ENCODE measurements at places on chromosomes 7 and 10.
A peak's percentile ranks its signal among the peaks of the same experiment; 100 is the strongest.

GRCh38 chr7:23811540-23811939, 101.5 kb downstream of the STK31 start:
- DNase-seq: no peak

DNA sequence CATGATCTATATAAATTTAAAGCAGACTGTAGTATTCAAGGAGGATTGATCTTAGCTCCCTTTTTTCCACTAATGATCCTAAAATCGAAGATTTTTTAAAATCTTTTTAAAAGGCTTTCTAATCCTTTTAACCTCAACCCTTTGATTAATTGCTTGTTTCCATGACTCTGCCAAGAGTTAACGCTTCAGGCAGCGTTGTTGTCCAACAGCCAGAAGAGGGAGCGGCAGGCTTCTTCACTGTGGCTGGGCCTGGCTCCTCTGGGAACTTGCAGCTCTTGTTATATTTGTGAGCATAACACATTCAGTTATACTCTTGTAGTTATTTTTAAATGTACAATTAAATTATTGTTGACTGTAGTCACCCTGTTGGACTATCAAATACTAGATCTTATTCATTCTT, 26.3 kb downstream of the CRCP start:
- DNase-seq: peak; percentile 56

DNA sequence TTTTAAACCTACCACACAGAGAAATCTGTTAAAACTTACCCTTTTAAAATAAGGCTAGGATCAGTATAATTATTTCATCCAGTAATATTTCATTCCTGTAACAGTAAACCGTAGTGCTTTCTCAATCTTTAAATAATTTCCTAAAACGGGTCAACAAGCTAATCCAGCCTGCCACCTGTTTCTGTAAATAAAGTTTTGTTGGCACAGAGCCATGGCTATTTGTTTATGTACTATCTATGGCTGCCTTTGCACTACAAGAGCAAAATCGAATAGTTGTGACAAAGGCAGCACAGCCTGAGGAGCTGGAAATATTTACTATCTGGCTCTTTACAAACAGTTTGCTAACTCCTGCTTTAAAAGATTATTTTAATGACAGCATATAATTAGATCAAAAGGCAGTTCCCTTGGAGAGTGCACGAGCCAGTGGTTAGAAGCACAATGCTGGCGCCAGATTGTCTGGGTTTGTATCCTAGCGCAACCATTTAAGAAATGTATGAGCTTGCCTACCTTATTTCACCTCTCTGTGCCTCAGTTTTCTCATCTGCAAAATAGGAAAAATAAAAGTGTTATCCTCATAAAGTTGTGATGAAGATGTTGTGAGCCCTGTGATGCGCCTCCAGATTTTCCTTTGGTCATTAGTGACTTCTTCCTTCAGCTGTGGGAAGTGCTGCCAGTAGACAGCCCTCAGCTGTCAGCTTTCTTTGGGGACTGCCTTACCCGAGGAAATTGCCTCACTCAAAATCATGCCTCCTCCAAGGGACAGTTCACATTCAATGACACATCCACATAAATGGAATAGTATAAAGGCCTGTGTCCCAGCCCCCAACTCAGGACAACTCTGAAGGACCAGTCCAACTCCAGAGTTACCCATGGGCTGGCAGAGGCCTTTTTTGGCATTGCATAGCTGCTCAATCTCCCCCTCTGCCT, 11.8 kb upstream of the MIOS start:
- no peak for DNase-seq

- DNase-seq: no peak
Observed at GRCh38 chr10:1130226-1130625, 74.0 kb downstream of the WDR37 start.

- no peak for DNase-seq
Observed at GRCh38 chr7:50937727-50938126, 155.0 kb upstream of the GRB10 start.

DNA sequence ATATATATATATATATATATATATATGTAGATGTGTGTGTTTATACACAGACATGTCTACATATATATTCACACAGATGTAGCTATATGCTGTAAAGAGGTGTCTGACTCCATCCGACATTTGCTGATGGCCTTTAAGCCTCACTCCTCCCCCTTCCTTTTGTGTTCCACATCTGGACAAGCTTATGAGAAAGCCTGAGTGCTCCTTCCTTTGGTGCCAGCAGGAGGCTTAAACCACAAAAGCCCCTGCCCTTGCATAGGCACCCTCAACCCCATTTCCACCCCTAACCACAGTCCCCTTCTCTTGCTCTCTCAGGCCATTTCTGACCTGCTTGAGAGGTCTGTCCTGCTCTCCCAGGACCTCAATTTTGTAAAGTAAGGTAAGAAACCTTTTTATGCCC, 98.7 kb downstream of the SVOPL start:
- DNase-seq: no peak

DNA sequence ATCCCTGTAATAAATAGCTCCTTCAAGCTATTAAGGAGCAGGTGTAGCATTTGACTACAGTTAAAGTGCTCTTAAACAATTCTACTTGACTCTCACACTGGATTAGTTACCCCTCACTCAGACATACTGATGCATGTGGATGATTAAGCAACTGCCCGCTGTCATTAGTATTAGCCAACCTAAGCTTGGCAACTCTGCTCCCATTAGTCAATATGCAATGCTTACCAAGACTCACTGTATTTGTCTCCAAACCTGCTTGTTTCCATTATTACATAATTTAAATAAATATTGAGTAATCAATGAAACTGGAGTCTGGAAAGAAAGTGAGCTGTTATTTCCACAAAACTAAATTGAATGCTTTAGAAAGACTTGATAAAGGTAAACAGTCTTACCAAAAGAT, 144.0 kb upstream of the ASAH2 start:
- DNase-seq: no peak

- DNase-seq: peak; percentile 32
Observed at GRCh38 chr7:3482147-3482921, 181.3 kb downstream of the SDK1 start.

DNA sequence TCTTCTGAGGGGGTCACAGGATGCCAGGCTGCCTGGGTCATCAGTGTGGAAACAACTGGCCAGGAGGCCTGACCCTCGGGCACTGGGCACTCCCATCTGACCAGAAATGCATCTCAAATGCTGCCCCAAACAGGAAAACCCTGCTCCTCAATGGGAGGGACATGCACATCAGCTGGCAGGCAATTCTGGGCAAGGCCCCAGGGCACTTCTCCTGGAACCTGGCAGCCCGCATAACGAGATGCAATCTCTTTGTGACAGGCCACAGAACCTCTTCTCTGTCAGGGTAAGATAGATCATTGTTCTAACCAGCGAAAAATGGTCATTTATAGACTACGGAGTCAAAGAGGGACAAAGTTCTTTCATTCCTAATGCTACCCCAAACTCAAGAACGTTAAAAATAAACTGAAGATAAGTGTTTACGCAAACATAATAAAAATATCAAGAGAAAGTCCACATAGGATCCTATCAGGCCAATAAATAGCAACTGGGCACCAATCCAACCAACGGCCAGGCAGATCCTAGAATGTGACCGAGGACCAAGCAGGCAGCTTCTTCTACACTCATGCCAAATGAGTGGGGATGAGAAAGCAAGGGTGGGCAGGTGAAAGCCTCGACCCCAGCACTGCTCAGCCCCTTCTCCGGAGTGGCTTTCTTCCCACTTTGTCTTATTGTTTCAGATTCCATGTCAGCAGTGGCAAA, 212.3 kb downstream of the TCERG1L start:
- no peak for DNase-seq

- DNase-seq: no peak
Observed at GRCh38 chr7:21543528-21544302, 876 bp downstream of the DNAH11 start.

DNA sequence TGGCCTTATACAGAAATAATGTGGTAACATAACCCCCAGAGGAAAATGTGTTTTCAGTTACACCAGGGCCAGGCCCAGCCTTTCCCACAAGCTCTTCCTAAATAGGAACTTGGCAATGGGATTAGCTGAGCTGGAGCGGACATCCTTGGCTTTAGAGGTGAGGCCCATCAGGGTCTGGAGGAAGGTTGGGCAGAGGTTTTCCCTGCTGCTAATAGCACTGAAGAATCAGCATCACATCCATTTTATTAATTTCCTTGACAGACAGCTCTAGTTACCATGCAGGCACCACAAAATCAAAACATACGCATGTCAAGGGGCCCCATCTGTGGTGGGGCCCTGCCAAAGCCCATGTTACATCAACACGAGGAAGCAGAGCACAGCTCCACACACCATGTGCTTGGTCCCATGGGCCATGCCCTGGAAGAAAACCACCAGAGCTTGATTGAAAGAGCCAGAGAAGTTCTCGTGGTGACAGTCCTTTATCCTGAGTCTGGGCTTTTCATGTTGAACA, 566.6 kb downstream of the KCNMA1 start:
- DNase-seq: no peak

- no peak for DNase-seq
Observed at GRCh38 chr7:137658190-137658900, 188.4 kb downstream of the DGKI start.

DNA sequence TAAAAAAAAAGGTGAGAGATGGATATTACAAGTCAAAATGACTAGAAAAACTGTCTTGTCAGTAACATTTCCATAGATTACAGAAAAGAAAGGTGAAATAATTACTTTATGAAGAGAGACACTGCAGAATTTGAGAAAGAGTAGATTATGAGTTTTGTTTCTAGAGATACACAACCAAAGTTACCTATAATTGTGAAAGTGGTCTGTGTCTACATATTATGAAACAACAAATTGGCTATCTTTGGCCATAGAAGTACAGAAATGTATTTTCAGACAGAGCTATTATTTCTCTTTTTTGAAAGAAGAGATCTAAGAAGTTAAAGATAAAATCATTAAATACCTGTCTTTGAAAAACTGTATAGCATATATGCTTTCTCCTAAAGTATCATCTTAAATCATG, 30.1 kb downstream of the KCND2 start:
- no peak for DNase-seq

- no peak for DNase-seq
Observed at GRCh38 chr10:79488870-79489269, 23.5 kb upstream of the EIF5AL1 start.

DNA sequence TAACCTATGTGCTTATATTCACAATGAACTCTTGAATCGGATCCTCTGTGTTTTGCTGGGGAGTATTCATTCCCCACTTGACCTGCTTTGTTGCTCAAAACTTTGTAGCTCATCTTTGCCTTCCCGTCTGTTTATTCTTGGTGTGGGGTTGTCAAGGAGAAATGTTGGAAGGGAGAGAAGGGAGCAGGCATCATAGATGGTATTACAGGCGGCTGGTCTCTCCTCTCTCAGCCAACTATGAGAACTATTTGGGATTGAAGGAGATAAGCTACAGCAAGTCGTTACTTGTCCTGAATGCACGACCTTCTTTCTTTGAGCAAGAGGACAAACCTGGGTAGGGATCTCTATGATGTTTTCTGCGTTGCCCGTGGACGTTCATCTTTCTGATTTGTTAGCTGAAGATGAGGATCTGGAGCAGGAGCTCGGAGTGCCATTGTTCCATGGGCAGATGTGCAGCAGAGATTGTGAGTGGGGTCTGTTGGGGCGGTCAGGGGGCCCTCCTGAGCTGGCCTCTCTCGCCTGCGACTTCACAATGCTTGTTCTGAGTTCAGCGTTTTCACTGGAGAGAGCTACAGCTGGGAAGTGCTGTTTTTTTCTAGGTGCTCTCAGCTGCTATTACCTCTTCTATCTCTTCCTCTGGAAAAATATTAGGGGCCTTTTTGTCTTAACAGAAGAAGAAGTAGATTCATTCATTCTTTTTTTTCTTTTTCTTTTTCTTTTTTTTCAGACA, 126.9 kb upstream of the KLF6 start:
- DNase-seq: no peak

GRCh38 chr10:26881600-26882331, 21.0 kb upstream of the ABI1 start:
- DNase-seq: no peak

DNA sequence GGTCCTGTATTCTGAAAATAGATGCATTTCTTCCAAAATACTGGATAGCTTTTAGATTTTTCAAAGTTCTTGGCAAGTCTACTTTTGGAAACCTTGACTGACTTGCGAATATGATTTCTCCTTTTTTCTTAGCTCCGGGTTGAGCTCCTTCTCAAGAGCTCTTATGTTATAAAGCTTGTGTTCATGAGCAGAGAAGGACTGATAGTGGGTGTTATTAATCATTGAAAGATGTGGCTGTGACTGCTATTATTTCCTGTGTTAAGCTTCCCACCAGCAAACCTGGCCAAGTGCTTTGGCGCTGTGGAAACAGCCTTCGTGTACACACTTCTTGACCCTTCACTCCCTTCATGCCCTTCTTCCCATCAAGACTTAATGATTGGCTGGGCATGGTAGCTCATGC, 98.2 kb downstream of the KIAA1217 start:
- no peak for DNase-seq

GRCh38 chr7:152006336-152006735, 19.1 kb upstream of the GALNT11 start:
- DNase-seq: no peak

DNA sequence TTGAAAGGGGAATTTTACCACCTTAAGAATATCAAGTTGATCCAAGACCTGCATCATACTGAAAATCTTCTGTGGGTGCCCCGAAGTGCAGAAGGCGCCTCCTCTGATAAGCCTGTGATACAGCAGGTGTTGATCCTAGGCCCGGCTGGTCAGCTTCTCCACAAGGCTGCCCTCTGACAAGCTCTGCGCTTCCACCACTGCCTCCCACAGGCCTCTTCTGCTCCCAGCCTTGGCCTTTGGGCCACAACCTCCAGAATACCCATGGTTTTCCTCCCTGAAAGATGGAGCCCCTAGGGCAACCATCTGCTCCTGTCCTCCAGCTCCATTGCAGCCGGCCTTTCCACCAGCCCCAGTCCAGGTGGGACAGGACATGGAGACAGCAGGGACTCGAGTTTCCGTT, 5.6 kb upstream of the OGDHL start:
- DNase-seq: no peak

GRCh38 chr10:46227936-46228562, 58.7 kb upstream of the ANTXRL start:
- no peak for DNase-seq

GRCh38 chr7:152891160-152891621, 131.6 kb downstream of the ACTR3B start:
- no peak for DNase-seq

- DNase-seq: no peak
Observed at GRCh38 chr10:77029777-77030717, 607.6 kb downstream of the KCNMA1 start.
